ENCODE measurements at places on chromosomes 7 and 10.

DNA sequence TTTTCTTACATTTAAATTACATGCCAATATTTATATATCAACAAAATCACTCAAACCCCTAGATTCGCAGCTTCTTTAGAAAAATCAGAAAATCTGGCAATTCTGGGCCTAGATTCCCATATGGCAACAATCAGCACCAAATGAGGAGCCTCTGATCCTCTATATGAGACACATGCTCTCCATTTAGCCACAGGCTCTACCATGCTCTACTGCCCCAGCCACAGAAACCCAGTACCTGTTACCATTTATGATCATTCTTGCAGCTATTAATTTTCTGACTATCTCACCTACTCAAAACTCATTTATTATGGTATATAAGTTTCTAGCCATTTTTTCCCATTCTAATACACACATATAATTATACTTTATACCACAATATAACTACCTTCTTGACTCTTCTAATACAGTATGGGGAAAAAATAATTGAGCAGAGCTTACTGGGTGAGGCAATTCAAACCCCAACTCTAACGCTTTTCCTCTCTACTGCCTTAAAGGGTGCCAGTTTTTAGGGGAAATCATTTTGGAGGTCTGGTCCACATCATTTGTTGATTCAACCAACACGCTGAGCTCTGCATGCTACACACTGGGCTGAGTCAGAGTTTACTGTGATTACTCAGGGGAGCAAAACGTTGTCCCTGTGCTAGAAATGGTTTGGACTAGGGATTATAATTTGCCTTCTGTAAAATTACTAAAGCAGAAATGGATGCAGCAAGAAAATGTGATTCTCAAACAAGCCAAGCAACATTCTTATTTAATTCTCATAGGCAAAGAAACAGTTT lies 11.6 kb downstream of the PDLIM1 start:
- DNase-seq = no peak

GRCh38 chr10:78203915-78204818 lies 170.5 kb downstream of the RPS24 start:
- DNase-seq = no peak

- no peak for DNase-seq
Observed at GRCh38 chr10:28685717-28686116, 8.4 kb downstream of the BAMBI start.

GRCh38 chr10:1297566-1298301 lies 241.5 kb downstream of the WDR37 start:
- DNase-seq = no peak

- peak; percentile 32 for DNase-seq
Observed at GRCh38 chr7:30682212-30683083, at the start of gene CRHR2. TSS of gene CRHR2 (minus strand) at chr7:30682456. CDS start at chr7:30682280, 176 bp downstream.

DNA sequence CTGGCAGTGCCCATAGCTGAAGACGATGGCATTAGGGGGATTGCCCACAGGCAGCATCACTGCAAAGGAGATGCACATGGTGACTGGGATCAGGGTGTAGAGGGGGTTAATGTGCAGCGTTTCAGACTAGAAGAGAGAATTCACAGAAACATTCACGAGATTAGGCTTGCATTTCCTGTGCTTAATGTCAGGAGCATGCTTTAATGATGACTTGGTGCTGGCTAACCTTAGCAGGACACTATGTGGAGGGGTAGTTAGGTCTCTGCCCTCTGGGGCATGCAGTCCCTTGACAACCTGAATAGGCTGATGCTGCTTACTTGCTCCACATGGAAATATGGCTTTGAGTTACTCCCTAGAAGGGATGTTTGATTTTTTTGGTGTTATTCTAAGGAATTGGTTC lies 21.8 kb downstream of the STMP1 start:
- no peak for DNase-seq

DNA sequence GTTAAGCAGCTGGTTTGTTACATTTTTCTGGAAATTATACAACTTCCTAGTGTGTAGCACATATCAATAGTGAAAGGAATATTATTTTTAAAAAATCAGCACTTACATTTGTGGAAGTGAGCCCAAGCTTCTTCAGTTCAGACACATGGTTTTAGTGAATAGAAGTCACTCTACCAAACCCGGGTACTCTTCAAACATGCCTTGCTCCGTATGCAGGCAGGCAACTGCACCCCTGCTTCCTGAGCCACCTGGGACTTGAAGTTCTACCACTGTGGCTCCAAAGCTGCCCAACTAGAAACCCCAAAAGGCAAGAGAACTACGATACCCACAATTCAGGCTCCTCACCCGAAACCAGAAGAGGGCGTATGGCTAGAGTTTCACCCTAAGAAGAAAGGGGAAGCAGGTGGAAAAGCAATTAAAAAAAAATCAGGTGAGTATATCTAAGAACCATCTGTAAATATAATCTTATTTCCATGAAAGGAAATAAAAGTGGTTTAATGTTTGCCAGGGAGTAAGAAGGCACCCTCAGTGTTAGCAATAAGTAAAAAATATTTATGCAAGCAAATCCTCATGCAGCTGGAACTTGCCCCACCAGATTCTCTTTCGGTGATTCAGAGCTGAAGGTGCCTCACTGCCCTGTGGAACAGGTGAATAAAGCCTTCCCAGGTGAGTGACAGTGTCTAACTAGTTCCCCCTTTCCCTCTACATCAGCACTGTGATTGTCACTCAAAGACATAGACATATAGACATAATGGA lies at the start of gene MACC1:
Gene MACC1, minus strand, starts transcription at position 192 of the 756 bp plus-strand sequence. CDS start 55,522 bp downstream, outside the sequence.
- DNase-seq = no peak

DNA sequence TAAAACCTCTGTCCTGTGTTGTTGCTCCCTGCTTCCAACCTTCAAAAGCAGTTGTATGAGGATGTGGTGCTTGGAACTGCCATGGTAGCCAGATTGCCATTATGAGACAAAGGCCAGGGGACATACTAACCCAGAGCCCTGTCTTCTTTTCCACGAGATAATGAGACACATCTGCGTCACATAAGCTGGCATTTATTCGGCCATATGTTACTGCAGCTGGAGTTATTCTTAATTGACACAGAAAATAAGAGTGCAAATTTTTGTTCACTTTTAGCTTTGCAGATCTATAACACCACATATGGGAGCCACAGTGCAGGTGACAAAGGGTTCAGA lies 15.5 kb upstream of the PDLIM1 start:
- DNase-seq = no peak

- DNase-seq = no peak
Observed at GRCh38 chr10:28948046-28948445, 270.7 kb downstream of the BAMBI start.

DNA sequence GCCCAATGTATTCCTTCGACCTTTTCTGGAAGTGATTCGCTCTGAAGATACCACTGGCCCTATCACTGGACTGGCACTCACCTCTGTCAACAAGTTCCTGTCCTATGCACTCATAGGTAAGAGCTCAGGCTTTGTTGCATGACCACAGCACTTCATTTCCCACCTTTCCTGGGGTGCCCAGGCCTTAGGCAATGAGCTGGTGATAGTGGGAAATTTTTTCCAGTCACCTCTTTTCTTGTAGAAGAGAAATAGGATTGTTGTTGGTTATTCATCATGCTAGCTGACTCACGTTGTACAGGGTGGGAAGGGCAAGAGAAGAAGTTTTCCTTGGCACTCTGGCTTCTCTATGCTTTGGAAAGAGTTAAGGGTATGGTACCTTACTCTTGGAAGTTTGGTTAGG lies 51.4 kb upstream of the NFKB2 start:
- DNase-seq = no peak

DNA sequence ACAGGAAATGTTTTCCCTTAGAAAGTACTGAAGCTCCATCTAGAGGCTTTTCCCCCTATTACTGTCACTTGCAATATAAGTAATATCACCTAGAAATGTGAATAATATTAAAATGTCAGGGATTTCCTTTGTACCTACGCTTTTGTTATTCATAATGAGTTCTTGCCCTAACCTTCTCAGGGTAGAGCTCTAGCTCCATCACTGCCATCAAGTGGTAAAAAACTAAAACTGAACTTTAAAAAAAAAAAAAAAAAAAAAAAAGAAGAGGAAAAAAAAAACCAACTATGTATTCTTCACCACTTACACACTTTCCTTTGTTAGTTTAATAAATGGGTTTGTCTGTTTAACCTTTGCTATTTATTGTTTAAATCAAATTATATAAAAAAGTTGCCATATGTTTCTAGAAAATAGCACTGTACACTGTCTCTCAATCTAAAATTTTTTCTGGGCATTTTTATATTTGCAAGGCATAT lies 49.9 kb downstream of the DNAJC1 start:
- peak; percentile 26 for DNase-seq

- DNase-seq = no peak
Observed at GRCh38 chr7:109158246-109158645, 588.6 kb downstream of the DNAJB9 start.

- no peak for DNase-seq
Observed at GRCh38 chr10:110783509-110784107, 88.1 kb upstream of the PDCD4 start.

DNA sequence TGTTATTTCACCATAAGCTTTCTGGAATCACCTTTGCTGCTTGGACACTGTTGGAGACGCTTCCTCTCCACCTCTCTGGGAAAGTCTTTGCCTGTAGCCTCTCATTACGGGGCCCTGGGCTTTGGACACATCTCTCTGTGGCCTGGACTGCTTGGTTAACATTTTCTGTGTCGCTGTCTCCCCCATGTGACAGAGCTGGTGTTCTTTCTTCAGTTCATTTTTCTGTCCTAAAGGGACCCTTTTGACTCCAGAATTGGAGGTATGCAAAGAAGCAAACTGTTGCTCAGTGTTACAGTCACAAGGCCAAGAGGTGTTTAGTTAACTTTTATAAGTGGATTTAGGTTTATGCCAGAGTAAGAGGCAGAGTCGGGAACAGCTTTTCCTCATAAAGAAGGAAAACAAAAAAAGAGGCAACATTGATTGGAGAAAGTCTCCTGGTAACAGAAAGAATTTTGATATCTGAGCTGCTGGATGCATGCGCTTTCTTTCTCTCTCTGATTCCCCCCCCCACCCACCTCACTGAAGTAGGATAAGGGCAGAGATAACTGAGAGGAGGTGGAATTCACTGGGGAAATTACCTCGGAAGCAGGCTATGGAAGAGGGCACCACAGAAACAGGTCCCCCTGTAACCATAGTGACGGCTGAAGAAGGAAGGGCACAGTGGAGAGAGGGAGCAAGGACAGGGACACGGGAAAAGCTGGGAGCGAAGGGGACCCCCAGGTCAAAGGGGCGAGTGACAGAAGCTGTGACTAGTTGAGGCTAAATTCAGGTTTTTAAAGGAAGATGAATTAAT lies 57.8 kb downstream of the LGI1 start:
- no peak for DNase-seq

DNA sequence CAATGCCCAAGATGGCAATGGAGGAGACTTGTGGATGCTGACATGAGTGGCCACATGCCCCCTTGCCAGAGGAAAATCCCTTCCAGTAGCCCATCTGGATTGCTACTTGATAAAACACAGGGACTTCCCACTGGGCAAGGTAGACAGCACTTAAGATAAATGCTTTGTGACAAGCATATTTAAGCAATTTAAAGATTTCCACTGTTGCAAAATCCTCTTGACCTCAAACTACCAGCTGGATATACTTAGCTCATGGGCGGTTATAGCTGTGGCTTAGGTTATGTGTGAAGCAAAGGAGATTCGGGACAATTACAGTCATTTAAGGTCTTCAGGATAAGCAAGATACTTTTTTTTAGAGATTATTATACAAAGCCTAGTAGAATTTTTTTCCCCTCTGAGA lies 238.1 kb downstream of the BMPER start:
- no peak for DNase-seq

- DNase-seq = no peak
Observed at GRCh38 chr10:19983880-19984565, 167.8 kb downstream of the PLXDC2 start.

GRCh38 chr10:69893271-69893900 lies 91.7 kb downstream of the COL13A1 start:
- no peak for DNase-seq

DNA sequence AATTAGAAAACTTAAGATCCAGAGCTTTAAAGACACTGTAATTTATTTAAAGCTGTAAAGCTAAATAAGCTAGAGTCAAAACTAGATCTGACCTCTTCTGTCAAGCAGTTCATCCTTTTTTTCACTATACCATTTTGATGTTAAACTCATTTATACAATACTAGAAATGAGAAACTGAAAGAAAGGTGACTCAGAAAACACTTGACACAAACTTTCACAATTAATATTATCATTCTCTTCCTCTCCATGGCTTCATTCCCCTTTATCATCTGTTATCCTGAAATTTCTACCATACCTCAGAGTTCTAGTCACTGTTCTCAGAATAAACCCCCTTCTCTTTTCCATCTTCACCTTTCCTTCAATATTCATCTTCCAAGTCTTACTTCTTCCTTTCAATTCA lies 1.3 kb downstream of the FIGNL1 start:
- DNase-seq = no peak

DNA sequence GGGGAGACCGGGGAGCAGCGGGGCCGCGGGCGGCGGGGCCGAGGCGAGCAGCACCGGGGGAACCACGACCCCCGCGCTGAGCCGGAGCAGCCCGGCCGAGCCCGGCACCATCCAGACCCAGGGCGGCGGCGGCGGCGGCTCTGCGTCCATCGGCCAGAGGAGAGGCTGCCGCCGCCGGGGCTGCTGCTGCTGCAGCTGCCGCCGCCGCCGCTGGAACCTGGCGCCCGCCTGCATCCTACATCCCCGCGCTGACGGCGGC lies 190 bp downstream of the TCERG1L start:
- no peak for DNase-seq

- no peak for DNase-seq
Observed at GRCh38 chr10:78596556-78596955, 472.2 kb upstream of the ZMIZ1 start.

DNA sequence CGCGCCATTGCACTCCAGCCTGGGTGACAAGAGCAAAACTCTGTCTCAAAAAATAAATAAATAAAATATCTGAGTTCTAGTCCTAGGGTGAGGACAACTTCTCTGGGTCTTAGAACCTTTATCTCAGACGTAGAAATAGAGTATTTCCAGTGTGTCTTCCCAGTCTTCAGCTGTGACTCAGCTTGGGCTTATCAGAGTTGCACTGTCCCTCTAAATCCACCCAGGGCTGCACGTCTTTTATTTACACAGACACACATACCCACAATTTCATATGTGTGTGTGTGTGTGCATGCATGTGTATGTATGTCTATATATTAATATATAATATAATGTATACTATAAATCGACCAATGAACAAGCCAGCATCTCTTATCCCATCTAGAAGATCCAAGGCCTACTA lies 13.0 kb upstream of the PDIA4 start:
- DNase-seq = no peak

DNA sequence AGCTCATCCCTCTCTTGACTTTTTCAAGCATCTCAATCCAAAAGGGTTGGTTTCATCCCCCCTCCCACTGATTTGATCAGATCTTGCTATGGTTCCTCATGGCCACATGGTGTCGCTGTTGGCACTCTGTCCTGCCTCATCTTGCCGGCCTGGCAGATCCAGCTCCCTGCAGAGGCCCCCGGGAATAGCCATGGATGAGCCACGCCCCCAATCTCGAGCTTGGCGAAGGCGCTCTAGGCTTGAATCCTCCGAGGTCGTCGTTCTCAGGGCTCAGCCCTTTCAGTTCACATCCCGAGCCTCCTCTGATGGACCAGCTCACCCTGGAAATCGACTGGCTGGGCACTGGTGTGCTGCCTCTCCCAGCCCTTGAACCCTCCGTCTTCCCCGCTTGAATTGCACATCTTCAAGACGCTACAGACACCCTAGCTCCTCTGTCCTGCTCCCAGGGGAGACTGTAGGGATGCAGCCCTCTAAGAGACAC lies 628.7 kb downstream of the TYW1 start:
- peak; percentile 65 for DNase-seq

Measured in NCI-H1105 (cell line).